Activated T-cell treated with anti-CD3 and anti-CD28 coated beads, Interleukin-2, amount 50 U/mL, for 48 hours (primary cell): ENCODE measurements at places on chromosomes 13 and 19.

DNA sequence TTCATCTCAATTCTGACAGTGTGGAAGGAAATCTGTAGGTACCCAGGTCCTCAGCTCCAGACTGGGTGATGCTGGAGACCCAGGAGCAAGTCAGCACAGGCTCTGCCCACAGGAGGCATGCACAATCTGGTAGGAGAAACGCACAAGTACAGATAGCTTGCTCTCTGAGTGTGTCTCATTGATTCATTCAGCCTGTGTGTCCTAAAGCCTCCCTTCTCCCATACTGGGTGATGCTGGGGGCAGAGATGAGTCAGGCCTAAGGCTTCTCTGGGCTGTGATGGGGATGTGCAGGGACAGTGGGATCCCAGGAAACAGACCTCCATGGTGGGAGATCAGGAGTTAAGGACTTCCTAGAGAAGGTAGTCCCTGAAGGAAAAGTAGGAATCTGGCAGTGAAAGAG is 6.8 kb downstream of the ZNF526 start:
- no peak for DNase-seq

DNA sequence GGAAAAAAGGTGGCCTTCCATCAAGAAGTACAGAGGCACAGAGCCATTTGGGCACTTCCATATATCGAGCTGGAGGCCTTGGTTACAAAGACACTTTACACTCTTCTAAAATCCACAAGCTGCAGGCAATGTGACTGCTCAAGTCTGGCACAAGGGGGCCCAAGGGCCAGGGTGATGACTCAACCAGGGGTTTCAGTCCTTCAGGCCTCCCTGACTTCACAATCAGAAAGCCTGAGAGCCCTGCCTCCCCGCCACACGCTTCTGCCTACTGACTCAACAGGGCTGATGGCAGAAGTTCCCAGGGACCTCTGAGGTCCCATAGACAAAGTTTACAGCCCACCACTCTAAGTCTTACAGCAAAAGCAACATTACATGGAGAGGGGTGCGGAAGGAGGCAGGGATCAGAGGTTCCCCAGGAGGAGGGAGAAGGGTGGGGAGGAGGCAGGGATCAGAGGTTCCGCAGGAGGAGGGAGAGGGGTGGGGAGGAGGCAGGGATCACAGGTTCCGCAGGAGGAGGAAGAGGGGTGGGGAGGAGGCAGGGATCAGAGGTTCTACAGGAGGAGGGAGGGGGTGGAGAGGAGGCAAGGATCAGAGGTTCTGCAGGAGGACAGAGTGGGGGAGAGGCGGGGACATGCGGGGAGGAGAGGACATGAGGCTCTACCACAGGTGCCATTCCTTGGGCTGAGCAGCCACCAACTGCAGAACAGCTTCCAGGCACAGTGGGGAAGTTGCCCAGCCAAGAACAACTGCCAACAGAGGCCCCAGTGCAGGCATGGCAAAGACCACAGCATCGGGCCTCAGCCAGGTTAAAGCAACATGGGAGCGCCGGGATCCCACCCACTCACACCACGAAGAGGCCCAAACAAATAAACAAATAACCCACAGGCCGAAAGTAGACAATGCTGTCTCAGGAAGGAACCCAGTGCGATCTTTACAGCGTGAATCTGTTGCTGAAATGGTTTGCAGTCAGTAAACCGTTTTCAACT is 52.0 kb downstream of the SLC7A1 start:
- peak; percentile 78 for DNase-seq

DNA sequence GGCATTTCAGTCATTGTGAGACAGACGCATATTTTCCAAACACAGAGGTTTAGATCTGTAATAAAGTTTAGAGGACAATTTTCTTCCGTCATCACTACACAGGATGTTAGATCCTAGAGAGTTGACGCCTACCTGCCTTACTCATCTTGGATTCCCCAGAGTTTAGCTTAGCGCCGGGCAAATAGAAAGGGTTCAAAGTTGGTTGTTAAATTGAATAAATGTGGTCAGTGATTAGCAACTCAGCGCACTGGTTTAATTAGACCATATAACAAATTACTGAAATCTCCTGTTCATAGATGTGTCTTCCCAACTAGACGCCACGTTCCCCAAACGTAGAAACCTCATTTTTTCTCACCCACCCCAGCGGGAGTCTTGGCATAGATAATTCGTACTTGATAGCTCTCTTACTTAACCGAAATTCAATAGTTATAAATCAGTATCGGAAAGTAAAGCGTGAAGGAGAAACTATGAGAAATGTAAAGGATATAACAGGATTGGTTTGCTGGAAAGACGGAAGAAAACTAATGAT is 726 bp upstream of the UFM1 start:
- DNase-seq = peak; percentile 25

- no peak for DNase-seq
Measured at GRCh38 chr13:47433461-47434005, 536.7 kb upstream of the HTR2A start.

GRCh38 chr13:97849305-97849704 is 104.2 kb upstream of the IPO5 start:
- no peak for DNase-seq

DNA sequence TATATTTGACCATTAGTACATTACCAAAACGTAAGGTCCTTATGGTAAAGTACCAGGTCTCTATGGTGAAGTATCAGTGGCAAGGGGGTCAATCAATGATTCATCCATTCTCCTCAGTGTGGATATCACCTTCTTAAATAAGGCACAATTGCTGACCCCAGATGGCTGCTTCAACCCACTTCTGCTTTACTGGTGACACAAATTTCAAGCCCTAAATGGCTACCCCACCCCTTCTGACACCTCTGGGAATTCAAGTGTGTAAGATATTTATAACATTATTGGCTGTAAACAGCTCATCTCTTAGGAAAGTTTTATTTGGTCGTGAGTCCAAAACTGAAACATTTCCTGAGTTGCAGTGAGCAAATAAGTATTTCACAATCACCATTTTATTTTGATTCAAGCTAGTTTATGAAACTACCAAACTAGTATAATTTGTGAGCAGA is 7.9 kb upstream of the WBP4 start:
- no peak for DNase-seq

DNA sequence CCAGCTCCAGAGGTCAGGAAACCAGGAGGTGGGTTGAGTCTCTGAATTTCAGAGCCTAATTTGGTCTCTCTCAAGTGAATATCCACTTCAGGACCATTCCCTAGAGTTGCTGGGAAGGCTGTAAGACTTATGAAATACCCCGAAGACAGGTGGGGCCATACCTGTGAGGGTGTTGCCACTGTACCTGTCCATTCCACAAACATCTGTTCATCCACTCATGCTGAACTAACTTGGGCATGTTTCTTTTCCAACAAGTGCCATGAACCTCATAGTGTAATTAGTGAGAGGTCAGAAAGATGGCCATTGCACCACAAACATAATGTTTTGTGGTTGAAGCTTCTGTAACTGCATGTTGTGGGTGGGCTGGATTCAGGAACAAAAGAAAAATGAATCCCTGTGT is 7.8 kb downstream of the ILF3 start:
- DNase-seq = no peak

DNA sequence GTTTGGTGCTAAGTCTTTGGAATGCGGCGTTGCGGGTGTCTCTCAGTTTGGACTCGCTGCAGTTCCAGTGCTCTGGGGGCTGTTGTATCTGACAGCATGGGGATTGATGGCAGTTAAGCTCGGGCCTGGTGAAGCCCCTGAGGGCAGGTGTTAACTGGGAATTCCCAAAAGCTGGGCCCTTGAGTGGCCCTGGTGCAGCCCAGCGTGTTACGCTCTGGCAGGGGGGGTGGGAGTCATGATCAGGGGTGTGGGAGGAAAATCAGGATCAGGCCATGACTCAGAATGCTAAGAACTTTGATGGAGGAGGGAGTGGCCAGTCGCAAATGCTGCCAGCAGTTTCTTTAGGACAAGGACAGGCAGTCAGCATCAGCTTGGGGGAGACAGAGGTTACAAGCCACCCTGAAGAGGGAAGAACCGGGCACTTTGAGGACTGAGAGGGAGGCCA is 19.6 kb downstream of the AP2A1 start:
- no peak for DNase-seq

- DNase-seq = no peak
Measured at GRCh38 chr13:95870421-95870820, 182.8 kb downstream of the UGGT2 start.

DNA sequence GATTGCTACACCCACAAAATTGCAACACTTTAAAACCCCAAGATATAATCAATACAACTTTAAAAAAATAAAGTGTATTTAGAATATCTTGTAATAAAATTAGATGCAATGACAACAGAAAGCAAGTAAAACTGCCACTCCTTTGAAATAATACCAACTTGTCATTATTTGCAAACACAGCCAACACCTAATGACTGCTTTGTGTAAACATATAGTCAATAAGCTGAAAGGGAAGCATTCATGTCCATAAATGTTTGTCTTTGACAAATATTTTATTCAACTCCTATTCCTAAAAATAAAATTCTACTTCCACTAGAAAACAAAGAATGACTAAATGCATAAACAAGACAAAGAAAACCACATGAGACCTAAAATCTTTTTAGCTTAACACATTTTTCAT is 6.6 kb downstream of the SMAD9 start:
- no peak for DNase-seq

GRCh38 chr19:1041835-1042685 is 2.2 kb downstream of the ABCA7 start:
- no peak for DNase-seq

- DNase-seq = no peak
Measured at GRCh38 chr19:40633207-40633606, 32.0 kb downstream of the LTBP4 start.

GRCh38 chr19:10871711-10872545 is 575 bp downstream of the CARM1 start:
- peak; percentile 54 for DNase-seq

DNA sequence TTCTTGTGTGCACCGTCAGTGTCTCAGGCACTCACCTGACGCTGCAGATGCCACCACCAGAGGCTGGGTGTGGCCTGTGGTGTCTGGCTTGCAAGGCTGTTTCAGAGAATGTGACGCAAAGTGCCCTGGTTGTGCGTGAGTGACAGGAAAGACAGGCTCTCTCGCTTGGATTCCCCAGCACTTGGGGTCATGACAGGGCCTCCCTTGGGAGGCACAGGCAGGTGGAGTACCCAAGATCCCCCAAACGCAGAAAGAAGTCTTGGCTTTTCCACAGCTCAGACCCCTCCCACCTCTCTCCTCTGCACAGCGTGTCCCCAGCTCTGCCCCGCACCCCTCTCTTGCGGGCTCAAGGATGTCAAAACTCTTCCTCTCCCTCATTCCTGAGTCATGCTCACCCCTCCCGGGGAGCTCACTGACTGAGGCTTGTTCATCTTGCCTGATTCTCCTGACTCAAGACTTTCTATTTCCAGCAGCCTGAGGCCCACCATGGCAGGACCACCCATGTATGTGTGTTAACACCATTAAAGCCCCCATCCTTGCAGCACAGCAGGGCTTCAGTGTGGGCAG is 21.0 kb downstream of the DHX34 start:
- DNase-seq = no peak

- no peak for DNase-seq
Measured at GRCh38 chr13:107554460-107554859, 660.9 kb downstream of the LIG4 start.

DNA sequence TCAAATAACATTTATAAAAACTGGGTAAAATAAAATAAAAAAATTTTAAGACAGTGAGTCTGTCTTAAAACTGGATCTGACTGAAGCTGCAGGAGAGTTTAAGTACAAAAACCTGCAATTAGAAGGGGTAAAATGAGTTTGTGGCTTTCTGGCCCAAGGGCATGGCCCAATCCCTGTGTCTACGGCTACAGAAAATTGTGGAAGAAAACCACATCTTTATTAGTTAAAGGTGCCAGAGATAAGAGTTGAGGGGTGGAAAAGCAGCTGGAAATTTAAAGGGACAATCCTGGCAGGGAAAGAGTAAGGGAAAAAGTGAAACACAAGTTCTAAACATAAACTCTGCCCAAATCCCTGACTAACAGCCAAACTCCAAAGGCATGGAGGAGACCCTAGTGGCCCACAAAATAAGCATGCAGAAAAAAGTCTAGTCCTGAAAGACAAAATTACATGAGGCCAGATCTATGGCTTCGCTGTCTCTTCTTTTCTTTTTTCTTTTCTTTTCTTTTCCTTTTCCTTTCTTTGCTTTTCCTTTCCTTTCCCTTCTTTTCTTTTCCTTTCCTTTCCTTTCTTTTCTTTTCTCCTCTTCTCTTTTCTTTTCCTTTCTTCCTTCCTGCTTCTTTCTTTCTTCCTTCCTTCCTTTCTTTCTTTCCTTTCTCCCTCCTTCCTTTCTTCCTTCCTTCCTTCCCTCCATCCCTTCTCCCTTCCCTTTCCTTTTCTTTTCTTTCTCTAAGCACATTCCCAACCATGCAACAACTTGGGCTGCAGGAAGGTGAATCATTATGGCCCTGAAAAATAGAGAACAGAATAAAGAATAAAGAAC is 23.5 kb upstream of the DLEU7 start:
- no peak for DNase-seq

DNA sequence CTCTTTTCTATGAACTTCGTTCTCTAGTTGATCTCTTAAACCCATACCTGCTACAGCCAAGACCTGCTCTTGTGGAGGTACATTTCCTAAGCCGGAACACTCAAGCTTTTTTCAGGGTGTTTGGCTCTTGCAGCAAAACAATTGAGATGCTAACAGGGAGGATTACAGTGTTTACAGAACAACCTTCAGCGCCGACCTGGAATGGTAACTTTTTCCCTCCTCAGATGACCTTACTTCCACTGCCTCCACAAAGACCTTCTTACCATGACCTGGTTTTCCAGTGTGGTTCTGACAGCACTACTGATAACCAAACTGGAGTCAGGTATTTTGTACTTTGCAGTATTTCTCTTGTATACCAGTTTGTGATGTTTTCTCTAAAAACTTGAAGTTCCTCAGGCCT is 506 bp downstream of the KCNRG start:
- DNase-seq = no peak

- DNase-seq = no peak
Measured at GRCh38 chr13:70634893-70635292, 526.6 kb upstream of the KLHL1 start.

- no peak for DNase-seq
Measured at GRCh38 chr19:36136964-36137686, 2.7 kb upstream of the CAPNS1 start.

DNA sequence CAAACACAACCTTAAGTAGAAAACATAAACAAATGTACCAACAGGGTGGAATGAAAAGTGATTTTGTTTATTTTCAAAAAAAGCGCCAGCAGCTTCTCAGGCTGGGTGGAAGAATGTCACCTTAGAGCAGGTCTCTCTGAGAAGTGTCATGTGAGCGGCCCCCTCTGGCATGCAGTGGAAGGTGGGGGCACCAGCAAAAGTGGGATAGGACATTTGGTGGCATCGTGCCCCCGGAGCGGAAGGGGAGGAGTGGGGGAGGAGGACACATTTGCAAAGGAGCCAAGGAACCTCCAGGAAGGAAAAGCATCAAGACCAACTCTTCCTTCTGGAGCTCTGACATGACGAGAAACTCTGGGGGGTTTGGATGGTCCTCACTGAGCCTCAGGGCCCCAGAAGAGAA is 635.3 kb downstream of the UQCRFS1 start:
- no peak for DNase-seq

GRCh38 chr13:32632343-32632909 is 46.2 kb downstream of the PDS5B start:
- DNase-seq = no peak

- DNase-seq = no peak
Measured at GRCh38 chr13:46332772-46333171, 54.3 kb downstream of the RUBCNL start.
